ENCODE measurements at places on chromosomes 12 and 14.

DNA sequence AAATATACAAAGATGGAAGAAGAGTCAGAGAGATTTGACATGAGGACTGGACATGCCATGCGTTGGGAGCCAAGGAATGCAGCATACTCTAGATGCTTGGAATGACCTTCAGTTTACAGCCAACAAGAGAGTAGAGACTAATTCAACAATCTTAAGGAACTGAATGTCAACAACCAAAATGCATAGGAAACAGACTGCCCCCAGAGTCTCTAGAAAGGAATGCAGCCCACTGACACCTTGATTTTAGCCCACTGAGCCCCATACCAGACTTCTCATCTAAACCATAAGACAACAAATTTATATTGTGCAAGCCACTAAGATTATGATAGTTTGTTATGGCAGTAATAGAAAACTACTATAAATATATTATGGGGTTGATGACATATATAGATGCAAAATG, 611.2 kb downstream of the RPS29 start:
- DNase-seq, result no peak

- peak; percentile 97 for DNase-seq
Measured at GRCh38 chr12:79420146-79420618, 270.6 kb downstream of the PAWR start.

GRCh38 chr14:72599579-72600470, 294.1 kb downstream of the DPF3 start:
- DNase-seq, result no peak

DNA sequence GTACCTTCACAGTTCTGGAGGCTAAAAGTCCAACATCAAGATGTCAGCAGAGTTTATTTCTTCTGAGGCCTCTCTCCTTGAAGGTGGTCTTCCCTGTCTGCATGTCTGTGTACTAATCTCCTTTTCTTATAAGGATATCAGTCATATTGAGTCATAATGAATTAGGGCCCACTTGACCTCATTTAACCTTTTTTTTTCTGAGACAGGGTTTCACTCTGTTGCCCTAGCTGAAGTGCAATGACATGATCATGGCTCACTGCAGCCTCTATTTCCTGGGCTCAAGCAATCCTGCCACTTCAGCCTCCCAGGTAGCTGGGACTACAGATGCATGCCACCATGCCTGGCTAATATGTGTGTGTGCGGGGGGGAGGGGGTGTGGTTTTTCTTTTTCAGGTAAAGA, 41.7 kb downstream of the PPM1H start:
- no peak for DNase-seq

DNA sequence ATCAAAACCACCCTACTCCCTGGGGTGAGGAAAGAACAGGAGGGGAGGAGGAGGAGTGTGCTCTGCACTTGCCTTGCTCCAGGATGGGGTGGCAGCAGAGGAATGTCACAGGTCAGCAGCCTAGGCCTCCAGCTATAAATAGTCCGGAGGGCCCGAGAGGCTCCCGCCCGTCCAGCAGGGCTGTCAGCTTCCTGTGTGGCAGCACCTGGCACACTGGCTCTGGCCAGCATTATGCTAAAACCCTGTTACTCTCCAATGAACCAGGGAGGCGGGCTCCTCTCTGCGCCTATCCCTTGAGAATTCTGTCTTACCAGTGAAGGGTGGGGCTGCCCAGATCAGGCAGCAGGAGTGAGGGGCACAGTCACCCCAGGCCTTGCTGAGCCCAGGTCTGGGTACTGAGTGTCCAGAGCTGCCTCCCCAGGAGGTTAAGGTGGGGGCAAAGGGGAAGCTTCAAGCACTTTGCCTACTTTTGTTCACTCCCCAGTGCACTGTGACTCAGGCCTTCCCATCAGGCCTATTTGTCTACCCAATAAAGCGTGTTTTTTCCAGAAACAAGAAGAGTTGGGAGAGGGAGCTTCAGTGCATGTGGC, 1.2 kb upstream of the COX14 start:
- DNase-seq, result no peak
